ENCODE measurements at places on chromosomes 2 and 18.

DNA sequence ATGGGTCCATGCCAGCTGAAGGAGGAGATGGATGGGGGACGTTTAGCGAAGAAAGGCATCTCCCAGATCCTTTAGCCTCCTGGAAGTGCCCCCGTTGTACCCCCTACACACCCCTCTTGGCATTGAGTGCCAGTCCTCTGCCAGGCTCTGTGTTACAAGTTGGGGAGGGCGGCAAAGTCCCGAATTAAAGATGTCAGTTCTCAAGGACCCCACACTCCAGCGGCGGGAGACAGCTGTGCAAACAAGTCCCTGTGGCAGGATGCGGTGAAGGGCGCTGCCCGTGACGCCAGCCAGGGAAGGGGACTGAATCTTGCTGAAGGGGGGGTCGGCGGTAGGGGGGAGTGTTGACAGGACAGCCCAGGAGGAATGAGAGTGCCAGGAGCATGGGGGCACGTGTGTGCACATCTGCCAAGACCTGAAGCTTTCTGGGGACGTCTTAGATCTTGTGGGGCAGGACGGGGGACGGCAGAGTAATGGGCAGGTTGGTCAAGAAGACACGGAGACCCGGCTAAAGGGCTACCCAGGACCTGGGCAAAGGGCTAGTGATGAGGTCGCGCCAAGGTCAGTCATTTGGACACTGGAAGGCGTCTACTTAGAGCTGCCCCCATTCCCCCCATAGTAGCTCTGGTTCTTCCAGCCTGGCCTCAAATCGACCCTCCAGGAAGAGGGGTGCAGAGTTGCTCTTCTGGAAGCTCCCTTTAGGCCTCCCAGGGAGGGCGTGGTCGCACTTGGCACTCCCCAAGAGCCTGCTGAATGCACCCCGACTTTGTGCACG is 2.8 kb upstream of the CTDSP1 start:
- no peak for DNase-seq

DNA sequence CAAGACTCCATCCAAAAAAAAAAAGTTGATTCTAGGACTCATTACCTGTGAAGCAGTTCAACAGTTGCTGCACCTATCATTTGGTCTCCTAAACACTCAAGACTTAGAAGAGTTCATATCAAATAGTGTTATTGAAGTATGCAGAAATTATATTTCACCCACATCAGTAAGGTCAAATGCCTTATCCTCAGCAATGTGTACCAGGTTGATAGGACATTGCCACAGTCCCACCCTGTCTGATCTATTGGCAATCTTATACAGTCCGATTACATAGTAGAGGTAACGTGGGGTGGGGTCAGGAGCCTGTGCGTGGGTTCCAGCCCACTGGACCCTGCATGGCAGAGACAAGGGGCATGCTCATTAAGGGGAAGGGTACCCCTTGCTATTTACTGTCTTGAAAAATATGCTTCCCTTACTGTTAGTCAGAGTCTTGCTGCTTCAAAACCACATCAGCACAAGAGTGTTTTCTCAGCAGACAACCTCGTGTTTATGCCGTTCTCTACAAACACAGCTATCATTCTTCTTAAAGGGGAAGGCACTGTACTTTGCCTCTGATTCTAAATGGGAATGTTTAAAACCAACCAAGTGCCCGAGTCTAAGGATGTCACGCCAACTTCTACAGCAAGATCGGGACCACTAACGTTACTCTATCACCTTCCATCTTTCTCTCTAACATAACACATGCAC is 115.2 kb downstream of the MTCL1 start:
- DNase-seq: no peak

DNA sequence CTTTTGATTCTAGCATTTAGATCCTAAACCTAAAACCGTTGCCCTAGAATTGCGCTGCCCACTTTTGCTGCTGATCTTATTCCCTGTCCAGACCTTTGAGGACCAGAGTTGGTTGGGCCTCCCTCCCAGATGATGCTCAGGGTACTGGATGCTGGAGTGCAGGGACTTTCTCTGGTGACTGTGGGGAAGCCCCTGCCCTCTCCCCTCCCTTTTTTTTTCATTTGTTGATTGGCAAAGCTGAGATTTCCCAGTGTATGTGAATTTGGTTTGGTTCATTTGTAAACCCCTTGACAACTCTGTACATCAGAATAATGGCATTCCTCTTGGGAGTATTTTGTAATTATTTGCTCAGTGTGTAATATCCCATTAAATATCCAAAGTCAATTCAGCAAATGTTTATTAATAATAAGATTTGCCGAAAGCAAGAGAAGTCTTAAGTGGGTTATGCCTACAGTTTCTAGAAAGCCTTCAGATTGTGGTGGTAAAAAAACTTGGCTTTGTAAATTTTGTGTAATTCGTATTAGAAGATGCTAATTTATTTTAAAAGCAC is 28.3 kb downstream of the RAB31 start:
- no peak for DNase-seq

DNA sequence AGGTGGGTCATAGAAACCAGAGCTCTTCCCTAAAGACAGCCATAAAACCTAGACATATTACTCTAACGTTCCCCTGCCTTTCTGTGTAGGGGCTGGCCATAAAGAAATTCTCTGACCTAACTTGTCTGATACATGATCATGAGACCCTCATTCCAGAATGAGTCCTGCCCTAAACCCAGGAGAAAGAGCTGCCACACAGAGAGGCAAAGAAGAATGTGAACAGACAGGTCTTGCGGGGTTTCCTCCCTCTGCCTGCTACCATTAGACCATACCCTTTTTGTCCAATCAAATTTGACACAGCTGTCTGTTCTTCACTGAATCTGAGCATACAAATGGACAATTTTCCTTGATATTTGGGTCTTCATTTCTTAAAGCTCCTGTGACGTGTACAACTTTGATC is 198.8 kb upstream of the LHCGR start:
- DNase-seq: no peak

- DNase-seq: no peak
These were observed 85.7 kb upstream of the RBBP8 start for GRCh38 chr18:22847392-22847791.

GRCh38 chr2:217105733-217106649 is 246.1 kb upstream of the TNP1 start:
- no peak for DNase-seq

- DNase-seq: no peak
These were observed 97.0 kb downstream of the CDH2 start for GRCh38 chr18:28079883-28080282.

GRCh38 chr2:32902986-32903385 is 43.8 kb upstream of the LTBP1 start:
- no peak for DNase-seq

DNA sequence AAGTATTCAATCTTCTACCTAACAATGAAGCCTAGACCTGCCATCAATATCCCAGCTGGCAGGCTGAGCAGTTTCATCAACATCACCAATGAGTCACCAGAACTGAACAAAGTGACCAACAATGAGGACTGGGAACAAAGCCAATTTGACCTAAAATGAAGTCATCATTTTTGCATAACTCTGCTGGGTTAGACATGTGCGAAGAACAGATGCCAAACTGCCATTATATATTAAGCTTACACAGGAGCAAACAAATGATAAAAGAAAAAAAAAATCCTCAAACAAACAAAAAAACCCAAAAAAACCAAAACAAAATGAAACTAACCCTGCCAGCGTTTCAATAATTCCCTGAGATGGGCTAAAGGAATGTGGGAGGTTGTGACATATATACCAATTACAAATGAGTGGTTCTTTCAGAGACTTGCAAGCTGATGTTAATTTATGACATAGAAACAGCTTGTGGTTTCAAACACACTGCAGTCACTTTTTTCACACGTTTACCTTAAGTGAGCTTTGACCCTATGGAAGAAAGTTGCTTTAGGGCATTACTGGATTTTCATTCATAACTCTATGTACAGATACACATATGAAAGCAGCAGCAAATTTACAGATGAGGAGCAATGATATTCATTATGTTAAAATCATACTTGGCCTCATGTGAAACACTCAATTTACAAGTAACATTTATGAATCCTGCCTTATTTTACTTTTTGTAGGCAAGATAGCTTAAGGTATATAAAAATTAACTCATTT is 56.9 kb upstream of the CCDC141 start:
- DNase-seq: no peak

GRCh38 chr18:8262221-8262620 is 347.0 kb upstream of the RAB12 start:
- no peak for DNase-seq

GRCh38 chr2:33897741-33898140 is 298.6 kb upstream of the FAM98A start:
- DNase-seq: no peak

DNA sequence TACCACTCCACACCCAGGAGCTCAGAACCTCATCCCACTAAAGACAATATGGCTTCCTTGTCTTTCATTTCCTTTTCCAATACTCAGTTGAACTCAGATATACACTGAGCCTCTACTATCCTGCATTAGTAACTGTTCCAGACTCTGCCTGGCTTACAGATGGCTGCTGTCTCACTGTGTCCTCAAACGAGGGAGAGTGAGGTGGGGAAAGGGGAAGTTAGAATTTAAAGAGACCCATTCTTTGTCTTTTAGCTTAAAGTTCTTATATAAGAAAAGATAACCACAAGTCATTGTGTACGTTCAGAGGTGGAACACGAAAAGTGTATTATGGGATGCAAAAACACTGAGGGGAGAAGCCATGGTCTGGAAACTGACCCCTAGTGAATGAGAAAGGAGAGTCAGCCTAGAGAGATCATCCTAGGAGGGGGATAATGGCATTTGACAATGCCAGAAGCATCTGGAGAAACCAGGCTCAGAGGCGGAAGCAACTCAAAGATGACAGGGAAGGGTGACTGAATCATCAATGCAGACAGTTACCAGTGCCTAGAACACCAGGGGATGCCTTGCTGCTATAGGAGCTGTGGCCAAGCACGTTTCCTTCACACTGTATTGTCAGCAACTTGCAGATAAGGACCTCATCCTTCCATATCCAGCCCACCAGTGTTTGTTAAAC is 170.7 kb downstream of the CYRIA start:
- no peak for DNase-seq

DNA sequence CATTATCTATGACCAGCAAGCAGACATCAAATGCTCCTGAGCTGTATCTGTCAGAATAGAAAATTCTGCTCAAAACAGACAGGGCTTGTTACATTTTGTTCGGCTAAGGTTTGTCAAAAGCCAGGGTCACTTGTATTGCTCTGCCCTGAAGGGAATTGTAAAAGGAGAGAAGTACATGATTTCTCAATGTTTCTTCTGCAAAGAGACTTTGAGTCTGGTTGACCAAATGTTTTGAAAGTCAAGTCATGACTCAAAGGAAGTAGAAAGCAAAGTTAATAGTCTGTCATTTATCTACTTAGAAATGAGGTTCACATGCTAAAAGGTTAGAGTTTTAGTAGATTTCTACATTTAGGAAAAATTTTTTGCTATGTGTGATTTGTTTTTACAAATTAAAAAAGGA is 1624.1 kb upstream of the ZEB2 start:
- DNase-seq: no peak

All from activated naive CD8-positive, alpha-beta T cell treated with anti-CD3 and anti-CD28 coated beads, Interleukin-2, amount 50 U/mL, for 16 hours (primary cell).